ENCODE measurements at places on chromosomes 2 and 18. TPM values are rescaled to one million over a fixed set of nuclear protein-coding genes. Genes with fewer than 3 reads are reported as not detected.

DNA sequence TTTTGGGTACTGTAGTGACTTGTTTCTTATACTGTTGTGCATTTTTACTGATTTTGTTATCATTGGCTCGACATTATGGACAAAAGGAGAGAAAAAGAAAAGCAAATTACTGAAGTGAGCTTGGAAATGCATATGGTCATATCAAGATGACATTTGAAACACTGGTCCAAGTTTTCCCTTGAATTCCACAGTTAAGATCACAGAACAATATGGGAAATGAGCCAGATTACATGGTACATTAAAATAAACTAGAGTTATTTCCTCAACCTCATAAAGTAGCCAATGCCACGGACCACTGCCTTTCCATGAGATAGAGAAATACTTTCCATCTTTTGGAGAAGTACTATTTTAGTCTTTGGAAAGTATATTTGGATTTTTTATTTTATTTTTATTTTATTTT, 62.0 kb upstream of the SGPP2 start:
- H3K27me3 ChIP-seq = no peaks in the 10 kb centered on the region
- H3K4me3 ChIP-seq = no peak overlapping the region
- H3K27ac ChIP-seq = no peak overlapping the region
- no peaks in the 10 kb centered on the region for H3K36me3 ChIP-seq

GRCh38 chr18:48844271-48844670, 106.5 kb downstream of the SMAD7 start:
- peaks cover 43% of the 10 kb centered on the region for H3K4me1 ChIP-seq
- no peak for DNase-seq
- H3K36me3 ChIP-seq = no peaks in the 10 kb centered on the region
- peaks cover 3% of the 10 kb centered on the region for H3K27me3 ChIP-seq

GRCh38 chr2:233553366-233553765, 13.2 kb downstream of the USP40 start:
- no peak overlapping the region for H3K4me3 ChIP-seq
- H3K27me3 ChIP-seq = no peaks in the 10 kb centered on the region
- no peak for DNase-seq
- peaks cover 8% of the 10 kb centered on the region for H3K4me1 ChIP-seq
- H3K36me3 ChIP-seq = peaks cover 16% of the 10 kb centered on the region

GRCh38 chr2:48912110-48912509, 156.6 kb upstream of the LHCGR start:
- H3K27ac ChIP-seq = no peak overlapping the region
- H3K36me3 ChIP-seq = no peaks in the 10 kb centered on the region
- H3K4me3 ChIP-seq = no peak overlapping the region
- no peaks in the 10 kb centered on the region for H3K27me3 ChIP-seq

GRCh38 chr2:121282800-121283385, 2.1 kb downstream of the TFCP2L1 start:
- no peak overlapping the region for H3K27ac ChIP-seq
- H3K4me1 ChIP-seq = peaks cover 3% of the 10 kb centered on the region
- no peak overlapping the region for H3K4me3 ChIP-seq
- peaks cover 43% of the 10 kb centered on the region for H3K27me3 ChIP-seq
- no peaks in the 10 kb centered on the region for H3K36me3 ChIP-seq

- H3K4me3 ChIP-seq = no peak overlapping the region
- peaks cover 19% of the 10 kb centered on the region for H3K27me3 ChIP-seq
- H3K36me3 ChIP-seq = no peaks in the 10 kb centered on the region
- H3K4me1 ChIP-seq = no peaks in the 10 kb centered on the region
Observed at GRCh38 chr2:11710210-11710609, 36.2 kb upstream of the LPIN1 start.

The PSMG2 gene
- total RNA-seq = 109 TPM

The TRAPPC12 gene
- 91.7 TPM for total RNA-seq

DNA sequence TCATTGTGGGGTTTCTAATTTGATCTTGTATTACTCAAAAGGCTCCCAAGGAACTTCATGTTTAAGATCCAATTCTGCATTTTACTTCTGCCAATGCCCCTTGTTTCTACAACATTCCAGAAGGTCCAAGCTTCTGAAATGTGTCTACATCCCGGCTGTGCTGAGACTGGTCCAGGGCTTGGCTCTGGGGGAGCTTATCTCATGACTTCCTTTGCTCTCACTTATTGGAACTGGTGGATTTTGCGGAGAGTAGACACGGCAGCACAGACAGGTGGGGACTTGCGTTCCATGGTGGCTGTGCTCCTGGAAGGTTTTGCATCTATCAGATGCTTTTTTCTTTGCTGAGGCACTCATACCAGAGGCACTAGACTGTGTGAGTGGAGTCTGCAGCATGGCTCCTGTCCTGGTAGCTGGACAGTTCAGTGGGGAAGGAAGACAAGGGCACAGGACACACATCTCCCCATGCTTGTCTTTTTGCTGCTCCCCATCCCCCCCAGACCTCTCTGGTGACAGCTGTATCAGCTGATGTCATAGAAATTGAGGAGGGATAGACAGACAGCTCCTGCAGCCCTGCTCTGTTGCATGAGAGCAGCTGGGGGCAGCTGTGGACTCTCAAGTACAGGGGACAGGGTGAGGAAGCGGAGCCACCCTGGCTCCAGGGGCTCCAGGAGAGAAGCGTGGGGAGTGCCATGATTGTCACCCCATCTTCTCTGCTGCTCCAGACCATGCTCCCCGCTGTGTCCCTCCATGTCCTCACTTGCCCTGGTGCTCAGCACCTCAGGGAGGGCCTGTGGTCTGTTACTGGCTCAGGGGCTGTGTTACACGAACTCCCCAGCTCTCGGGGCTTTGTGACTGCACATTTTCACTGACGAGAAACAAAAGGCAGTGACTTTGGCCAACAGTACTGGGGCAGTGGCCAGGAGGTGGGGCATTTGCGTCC, 46.0 kb downstream of the ACAA2 start:
- no peaks in the 10 kb centered on the region for H3K36me3 ChIP-seq
- no peaks in the 10 kb centered on the region for H3K4me1 ChIP-seq
- peaks cover 8% of the 10 kb centered on the region for H3K27me3 ChIP-seq
- no peak overlapping the region for H3K27ac ChIP-seq
- H3K4me3 ChIP-seq = no peak overlapping the region

The SOX11 gene
- not detected for total RNA-seq

The HOXD13 gene
- total RNA-seq = not detected

- DNase-seq = no peak
- no peaks in the 10 kb centered on the region for H3K27me3 ChIP-seq
- H3K36me3 ChIP-seq = peaks cover 2% of the 10 kb centered on the region
- H3K4me1 ChIP-seq = peaks cover 28% of the 10 kb centered on the region
Observed at GRCh38 chr2:234333168-234334130, 163.4 kb downstream of the ARL4C start.

The MYO5B gene
- total RNA-seq = 0.07 TPM

The ZNF236 gene
- 17.5 TPM for total RNA-seq

- H3K4me1 ChIP-seq = no peaks in the 10 kb centered on the region
- no peak overlapping the region for H3K4me3 ChIP-seq
- no peaks in the 10 kb centered on the region for H3K27me3 ChIP-seq
Observed at GRCh38 chr2:63340443-63340842, 247.8 kb downstream of the WDPCP start.

The ATP6V1C2 gene
- total RNA-seq = not detected

DNA sequence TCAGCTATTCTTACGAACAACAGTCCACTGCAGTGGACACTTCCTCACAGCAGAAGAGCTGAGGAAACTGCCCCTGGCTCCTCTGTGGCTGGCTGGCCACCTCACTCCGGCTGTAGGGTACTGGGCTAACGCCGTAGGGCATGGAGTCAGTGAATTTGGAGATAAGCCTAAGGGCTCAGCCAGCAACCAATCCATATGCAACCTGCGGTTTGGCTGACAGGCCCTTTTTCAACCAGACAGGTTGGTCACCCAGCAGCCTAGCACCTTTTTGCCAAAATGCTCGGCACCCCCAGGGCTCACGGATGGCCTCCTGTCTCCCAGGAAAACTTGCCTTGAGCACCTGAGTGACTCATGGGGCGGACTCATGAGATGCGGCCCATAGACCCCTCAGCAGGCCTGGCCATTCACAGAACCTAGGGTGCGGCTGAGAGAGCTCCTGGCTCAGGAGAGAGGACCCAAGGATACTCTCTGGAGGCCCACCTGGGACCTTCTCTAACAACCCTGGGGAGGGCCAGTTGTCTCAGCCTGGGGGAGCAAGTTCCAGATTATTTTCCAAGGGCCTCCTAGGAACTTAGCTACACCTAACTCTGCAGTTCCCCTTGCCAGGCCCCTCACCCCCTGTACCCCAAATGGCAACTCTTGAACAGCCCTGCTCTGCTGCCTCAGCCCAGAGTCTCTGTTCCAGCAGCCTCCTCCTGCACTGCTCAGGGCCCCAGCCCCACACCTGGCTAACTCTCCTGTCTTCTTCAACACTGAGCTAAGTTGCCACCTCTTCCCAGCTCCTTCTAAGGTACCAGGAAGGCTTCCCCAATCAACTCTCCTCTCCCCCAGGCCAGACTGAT, 252.1 kb downstream of the CYP26B1 start:
- no peaks in the 10 kb centered on the region for H3K4me1 ChIP-seq
- H3K36me3 ChIP-seq = no peaks in the 10 kb centered on the region
- DNase-seq = peak; percentile 30
- no peak overlapping the region for H3K27ac ChIP-seq

GRCh38 chr2:236164201-236164924, 3.8 kb downstream of the GBX2 start:
- H3K36me3 ChIP-seq = no peaks in the 10 kb centered on the region
- peaks cover 50% of the 10 kb centered on the region for H3K27me3 ChIP-seq
- no peak for DNase-seq
- no peaks in the 10 kb centered on the region for H3K4me1 ChIP-seq

- no peak for DNase-seq
- no peaks in the 10 kb centered on the region for H3K36me3 ChIP-seq
- no peaks in the 10 kb centered on the region for H3K4me1 ChIP-seq
Observed at GRCh38 chr2:205245652-205246051, 436.6 kb upstream of the NRP2 start.

GRCh38 chr2:178333851-178334250, 117.1 kb downstream of the PRKRA start:
- peaks cover 6% of the 10 kb centered on the region for H3K27me3 ChIP-seq
- no peaks in the 10 kb centered on the region for H3K4me1 ChIP-seq
- H3K36me3 ChIP-seq = no peaks in the 10 kb centered on the region
- H3K27ac ChIP-seq = no peak overlapping the region
- no peak overlapping the region for H3K4me3 ChIP-seq

The HOXD10 gene
- total RNA-seq = not detected

DNA sequence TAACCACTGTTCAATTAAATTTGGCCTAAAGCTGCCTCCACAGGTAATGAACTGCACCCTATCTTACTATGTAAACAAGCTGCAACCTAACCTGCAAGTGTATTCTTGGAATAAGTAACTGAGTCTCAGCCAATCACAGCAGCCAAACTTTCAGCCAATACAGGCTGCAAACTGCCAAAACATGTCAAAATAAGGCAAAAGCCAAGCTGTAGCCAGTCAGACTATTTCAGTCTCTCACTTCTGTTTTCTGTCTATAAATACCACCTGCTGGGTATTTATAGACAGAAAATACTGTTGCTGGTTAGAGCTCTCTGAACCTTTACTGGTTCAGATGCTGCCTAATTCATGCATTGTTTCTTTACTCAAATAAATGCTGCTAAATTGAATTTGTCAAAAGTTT, 14.3 kb downstream of the C2orf76 start:
- H3K36me3 ChIP-seq = no peaks in the 10 kb centered on the region
- no peak for DNase-seq
- no peak overlapping the region for H3K27ac ChIP-seq
- H3K27me3 ChIP-seq = peaks cover 8% of the 10 kb centered on the region
- H3K4me1 ChIP-seq = peaks cover 7% of the 10 kb centered on the region

- no peaks in the 10 kb centered on the region for H3K27me3 ChIP-seq
- no peak overlapping the region for H3K4me3 ChIP-seq
- H3K27ac ChIP-seq = no peak overlapping the region
- H3K36me3 ChIP-seq = no peaks in the 10 kb centered on the region
- H3K4me1 ChIP-seq = no peaks in the 10 kb centered on the region
Observed at GRCh38 chr2:89000235-89000634, 308.8 kb downstream of the RPIA start.
